Memory B cell (primary cell): ENCODE measurements at places on chromosomes 3 and 15.

DNA sequence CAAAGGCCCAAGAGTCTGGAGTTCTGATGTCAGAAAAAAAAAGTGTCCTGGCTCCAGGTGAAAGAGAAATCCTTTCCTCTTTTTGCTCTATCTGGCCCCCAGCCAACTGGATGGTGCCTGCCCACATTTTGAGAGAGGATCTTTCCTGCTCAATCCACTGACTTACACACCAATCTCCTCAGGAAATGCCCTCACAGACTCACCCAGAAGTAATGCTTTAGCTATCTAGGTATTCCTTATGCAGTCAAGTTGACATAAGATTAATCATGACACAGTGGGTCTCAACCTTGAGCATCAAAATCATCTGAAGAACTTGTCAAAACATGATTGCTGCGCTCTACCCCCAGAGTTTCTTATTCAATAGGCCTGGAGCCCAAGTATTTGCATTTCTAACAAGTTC, 31.2 kb downstream of the STRIT1 start:
- no peak for DNase-seq

- no peak for DNase-seq
Measured at GRCh38 chr3:11548721-11549131, 95.0 kb downstream of the VGLL4 start.

DNA sequence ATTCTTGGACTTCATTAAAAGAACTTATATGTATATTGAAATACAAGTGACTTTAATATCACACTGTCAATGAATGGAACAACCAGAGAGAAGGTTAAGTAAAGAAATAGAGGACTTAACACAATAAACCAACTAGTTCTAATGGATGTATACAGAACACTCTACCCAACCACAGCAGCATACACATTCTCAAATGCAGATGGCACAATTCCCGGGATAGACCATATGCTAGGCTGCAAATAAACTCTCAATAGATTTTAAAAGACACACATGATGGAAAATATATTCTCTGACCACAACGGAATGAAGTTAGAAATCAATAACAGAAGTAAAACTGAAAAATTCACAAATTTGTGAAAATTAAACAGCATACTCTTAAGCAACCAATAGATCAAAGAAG, 214.3 kb upstream of the LINGO1 start:
- no peak for DNase-seq

- DNase-seq: no peak
Measured at GRCh38 chr15:71669688-71670087, 140.7 kb upstream of the NR2E3 start.

- no peak for DNase-seq
Measured at GRCh38 chr3:175059788-175060187, 200.7 kb downstream of the NAALADL2 start.
